ENCODE measurements at places on chromosomes 7 and 10.

DNA sequence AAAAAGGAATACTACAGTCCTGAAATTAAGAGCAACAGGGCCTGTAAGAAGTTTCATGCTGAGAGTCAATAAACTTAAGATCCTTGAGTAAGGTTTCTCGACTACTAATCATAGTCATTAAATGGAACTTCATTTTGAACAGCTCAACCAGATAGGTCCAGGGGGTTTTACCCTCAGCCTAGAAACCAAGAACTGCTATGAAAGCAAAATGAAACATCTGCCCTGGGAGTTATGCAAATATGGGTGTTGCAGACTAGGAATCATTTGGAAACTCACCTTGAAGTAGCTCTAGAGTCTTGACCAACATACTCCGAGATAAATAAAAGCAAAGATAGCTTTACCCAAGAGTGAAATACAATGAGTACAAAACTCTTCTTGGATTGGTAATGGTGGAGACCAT, 128.0 kb downstream of the HGF start:
- no peak for DNase-seq

DNA sequence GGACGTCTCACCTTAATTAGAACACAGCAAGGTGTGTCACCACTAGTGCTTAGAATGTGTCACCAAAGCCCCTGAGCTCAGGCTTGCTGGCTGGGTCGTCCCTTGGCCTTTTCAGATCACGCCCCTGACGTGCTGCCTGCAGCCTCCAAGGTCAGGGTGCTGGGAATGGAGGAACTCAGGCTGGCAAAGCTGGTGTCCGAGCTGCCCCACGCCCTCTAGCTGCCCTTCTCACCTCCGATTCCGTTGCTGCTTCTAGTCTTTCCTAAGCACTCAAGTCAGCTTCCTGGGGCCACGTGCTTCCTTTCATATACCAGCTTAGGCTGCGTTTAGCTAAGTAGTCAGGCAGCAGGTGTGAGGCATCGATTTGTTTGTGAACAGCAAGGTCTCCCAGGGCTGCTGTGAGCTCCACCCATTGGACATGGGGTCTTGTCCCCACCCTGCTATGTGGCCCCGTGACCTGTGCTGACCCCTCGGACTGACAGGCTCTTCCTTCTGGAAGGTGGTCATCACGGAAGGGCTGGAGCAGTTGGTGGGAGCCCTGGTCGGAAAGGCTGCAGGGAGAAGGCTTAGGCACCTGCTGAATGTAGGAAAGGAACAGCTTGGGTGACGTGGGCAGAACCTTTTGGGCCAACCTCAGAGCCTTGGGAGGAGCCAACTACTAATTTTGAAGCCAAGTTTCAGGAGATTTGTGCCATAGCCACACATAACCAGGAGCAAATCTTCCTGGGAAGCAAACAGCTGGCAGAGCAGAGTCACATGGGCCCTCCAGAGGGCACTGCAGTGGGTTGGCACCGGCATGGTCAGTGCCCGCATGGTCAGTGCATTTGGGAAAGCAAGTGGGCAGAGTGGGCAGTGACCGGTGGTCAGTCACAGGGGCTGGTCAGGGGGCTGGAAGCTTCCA, 28.8 kb downstream of the VIPR2 start:
- no peak for DNase-seq

DNA sequence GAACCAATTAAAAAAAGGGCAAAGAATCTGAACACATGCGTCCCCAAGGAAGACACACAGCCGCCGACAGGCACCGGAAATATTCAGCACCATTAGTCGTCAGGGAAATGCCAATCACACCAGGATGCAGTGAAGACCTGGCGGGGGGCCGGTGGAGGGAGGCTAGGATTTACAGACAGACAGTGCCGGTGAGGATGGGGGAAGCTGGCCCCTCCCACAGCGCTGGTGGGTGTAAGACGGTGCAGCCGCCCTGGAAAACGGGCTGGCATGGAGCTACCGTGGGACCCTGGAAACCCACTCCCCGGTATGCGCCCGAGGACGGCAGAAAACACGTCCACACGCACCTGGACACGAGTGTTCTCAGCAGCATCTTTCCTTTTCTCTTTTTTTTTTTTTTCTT, 4.8 kb upstream of the ADAP1 start:
- no peak for DNase-seq

DNA sequence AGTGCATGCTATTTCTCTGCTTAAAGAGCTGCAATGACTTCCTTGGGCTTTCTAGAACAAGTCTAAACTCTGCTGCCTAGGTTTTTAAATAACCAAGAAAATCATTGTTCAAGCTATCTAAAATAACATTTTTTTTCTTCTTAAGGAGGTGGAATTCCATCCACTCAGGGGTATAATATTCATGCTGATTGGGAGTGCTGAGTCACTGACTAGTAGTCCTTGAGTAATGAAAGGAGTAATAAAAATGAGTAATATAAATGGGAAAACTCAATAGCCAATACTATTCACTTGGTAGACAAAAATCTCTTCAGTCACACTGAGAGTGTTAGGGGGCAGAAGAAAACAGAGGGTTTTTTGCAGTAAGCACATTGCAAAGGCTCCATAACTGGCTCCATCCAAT, 72.0 kb downstream of the GFRA1 start:
- no peak for DNase-seq

DNA sequence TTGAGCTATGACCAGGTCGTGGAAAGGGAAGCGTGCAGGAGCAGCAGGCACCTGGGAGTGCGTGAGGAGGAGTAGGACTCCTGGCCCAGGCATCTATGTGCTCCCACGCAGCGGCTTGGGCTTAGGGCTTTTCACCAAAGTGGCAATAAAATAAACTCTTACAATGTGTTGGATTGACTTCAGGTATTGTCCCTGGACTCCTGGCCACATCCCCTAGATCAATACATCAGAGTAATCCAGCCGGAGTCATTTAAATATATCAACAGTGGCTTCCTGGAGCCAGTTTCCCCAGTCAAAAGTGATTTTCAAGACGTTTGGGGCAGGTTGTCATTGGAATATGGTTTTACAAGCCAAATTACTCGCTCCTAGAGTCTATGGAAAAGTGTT, 344.4 kb downstream of the WDR11 start:
- DNase-seq: no peak

- DNase-seq: no peak
Measured at GRCh38 chr7:304574-305409, 14.8 kb downstream of the FOXL3 start.

Data from cortex of kidney (tissue), 1 donor.